ENCODE measurements at places on chromosomes 3 and 15. TPM values are rescaled to one million over a fixed set of nuclear protein-coding genes. Genes with fewer than 3 reads are reported as not detected.

- DNase-seq: no peak
These were observed 39.0 kb upstream of the TRAK1 start for GRCh38 chr3:42052132-42052483.

DNA sequence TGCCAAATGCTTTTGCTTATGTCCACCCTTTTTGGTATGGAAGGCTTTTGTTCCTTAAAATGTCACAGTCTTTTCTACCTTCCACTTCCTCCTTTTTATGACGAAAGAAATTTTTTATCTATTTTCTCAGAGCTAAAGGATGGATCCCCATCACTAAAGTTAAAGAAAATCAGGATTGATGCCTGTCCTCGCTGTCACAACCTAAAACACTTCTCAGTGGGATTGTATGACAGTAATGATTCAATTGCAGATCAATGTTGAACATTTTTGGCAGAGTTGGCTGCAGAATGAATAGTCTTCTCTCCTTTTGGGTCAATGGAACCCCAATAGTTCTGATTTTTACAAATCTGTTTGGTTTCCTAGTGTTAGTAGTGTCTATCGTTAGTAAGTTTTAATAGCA lies 549.8 kb upstream of the ROBO2 start:
- no peak for DNase-seq

DNA sequence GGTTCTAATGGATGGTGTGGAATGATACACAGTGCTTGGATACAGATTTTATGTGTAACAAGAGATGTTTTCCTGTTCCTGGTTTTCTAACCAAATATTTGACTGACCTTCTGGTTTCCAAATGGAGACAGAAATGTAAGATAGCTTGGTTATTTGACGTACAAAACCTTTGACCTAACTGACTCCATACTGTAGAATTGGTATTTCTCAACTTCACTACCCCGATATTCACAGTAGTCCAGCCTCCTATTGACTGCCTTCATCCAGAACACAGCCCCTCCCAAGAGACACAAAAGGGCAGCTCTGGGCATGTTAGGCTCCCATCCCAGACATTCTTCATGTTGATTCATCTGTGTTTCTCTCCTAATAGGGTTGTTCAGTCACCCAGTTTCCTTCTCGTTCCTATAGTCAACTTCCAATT lies 33.4 kb downstream of the MYO1E start:
- no peak for DNase-seq

- DNase-seq: no peak
These were observed 95.0 kb upstream of the GALNT15 start for GRCh38 chr3:16079519-16079918.

DNA sequence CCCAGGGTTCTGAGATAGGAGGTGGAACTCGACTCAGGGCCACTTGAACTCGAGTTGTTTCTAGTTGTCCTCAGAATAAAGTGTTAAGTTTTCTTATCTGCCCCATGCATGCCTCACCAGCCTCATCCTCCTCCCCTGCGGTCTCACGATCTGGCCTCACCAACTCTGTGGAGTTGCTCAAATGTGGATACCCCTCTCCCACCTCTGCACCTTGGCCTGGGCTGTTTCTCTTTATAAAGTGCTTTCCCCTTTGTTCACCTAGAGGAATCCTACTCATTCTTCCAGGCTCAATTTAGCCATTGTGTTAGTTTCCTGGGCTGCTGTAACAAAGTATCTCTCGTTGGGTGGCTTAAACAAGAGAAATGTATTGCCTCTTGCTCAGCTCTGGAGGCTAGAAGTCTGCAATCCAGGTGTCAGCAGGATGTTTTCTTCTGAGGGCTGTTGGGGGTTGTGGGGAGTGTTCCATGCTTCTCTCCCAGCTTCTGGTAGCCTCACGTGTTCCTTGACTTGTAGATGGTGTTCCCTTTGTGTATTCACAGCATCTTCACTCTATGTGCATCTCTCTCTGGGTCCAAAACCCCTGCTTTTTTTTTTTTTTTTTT lies 100.7 kb downstream of the MEX3B start:
- no peak for DNase-seq

DNA sequence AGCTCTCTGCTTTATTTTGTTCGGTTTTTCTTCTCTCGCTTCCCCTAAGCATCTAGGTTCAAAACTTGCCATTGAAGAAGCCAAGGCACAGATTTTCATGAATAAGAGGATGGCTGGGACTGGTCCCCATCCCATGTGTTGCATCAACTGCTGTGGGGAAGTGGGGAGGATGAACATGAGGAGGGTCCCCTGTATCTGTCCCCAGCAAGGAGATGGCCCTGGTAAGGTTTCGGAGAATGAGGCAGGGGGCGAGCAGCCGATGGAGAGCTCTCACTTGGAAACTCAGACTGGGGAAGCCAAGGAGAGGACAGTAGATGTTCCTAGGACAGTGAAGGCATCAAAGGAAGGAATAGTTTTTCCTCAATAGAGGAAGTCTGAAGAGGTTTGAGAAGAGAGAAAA lies 142.0 kb upstream of the ATP2B2 start:
- DNase-seq: no peak

GRCh38 chr15:90629217-90629616 lies 87.9 kb upstream of the BLM start:
- DNase-seq: no peak

DNA sequence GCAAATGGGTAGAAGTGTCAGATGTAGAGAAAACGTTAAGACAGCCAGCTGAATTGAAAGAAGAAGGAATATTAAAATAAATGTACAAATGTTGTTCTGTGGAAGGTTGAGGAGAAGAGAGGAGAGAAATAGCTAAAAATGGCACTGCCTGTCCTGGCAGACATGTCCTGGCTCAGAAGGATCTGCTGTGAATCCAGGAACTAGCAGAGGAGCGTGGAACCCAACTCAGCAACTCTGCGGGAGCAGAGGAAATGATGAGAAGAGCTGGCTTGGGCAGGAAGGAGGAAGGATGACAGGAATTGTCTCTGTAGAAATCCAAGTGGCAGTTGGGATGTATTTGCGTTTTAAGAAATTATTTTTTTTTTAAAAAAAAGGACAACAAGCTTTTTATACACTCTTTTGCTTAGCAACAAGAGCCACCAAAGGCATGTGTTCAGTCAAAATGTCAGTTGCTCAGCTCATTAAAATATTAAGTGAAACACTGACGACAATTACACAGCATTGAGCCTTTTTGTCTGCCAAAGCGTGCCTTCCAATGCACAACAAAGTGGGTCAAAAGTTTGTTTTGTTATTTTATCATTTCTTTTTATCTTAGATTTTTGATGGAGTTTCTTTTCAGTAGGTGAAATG lies 16.1 kb downstream of the NANOGP8 start:
- DNase-seq: no peak

DNA sequence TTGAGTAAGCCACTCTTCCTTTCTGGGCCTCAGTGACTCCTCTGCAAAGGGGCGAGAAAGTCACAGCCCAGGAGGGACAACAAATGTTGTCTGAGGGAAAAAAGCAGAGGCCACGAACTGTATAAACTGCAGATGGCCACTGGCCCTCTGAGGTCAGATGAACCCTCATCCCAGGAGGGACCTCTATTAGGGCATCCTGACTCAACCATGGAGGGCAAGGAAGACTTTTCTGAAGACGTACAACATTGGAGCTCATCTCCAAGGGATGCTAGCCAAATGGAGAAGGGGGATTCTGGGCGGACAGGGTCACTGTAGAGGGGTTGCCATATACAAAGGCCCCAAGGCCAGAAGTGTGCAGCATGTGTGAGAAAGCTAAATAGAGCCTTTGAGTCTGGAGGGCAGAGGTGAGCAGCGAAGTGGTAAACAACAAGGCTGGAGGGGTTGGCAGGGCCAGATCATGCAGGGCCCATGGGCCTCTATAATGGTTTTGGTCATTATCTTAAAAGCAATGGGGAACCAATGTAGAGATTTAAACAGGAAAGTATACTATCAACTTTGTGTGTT lies 16.7 kb downstream of the GRAMD2A start:
- DNase-seq: no peak

GRCh38 chr15:58513726-58514336 lies 82.0 kb downstream of the LIPC start:
- DNase-seq: no peak

DNA sequence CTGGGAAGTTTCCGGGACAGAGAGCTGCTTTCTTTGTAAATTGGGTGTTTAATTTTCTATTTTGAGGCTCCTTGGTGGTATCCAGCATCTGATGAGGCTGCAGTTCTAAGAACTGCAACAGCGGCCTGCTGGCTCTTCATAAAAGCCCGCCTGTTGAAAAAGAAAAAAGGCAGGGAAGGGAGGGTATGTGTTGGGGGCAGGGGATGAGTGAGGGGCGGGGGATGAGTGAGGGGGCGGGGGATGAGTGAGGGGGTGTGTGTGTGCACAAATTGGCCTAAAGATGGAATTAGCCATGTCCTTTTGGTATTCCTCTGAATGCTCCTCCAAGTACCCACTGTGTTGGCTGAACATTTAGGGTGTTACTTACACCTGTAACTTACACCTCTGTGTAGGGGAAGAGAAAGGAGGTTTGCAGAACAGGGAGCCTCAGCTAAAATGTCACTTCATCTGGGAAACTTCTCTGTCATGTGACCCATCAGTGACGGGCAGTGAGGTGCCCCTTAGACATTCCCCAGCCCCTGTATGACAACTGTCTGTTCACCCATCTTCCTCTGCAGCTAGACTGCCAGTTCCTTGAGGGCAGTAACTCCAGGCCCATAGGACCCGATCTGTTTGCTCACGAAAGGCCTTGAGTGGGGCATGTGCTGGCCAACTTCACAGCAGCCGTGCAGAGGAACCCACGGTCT lies 57.6 kb downstream of the LRIG1 start:
- DNase-seq: no peak

GRCh38 chr3:168197162-168197561 lies 101.4 kb upstream of the GOLIM4 start:
- no peak for DNase-seq

DNA sequence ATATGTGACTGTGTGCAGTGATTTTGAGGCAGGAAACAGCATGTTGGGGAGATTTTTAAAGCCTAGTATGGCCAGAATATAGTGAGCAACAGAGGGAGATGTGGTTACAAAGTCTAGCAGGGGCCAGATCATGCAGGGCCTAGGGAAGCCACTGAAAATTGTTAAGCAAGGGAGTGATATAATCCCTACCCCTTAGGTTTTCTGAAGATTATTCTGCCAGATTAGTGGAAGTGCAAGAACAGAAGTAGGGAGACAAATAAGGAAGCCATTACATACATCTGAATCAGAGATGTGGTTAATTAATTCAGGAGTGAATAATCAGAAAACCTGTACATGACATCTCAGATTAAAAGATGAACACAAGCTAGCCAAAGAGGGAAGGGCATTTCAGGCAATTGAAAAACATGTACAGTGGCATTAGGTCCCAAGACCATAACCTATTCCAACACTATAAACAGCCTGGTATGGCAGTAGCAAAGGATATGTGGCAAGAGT lies 54.8 kb downstream of the MSL2 start:
- DNase-seq: no peak

DNA sequence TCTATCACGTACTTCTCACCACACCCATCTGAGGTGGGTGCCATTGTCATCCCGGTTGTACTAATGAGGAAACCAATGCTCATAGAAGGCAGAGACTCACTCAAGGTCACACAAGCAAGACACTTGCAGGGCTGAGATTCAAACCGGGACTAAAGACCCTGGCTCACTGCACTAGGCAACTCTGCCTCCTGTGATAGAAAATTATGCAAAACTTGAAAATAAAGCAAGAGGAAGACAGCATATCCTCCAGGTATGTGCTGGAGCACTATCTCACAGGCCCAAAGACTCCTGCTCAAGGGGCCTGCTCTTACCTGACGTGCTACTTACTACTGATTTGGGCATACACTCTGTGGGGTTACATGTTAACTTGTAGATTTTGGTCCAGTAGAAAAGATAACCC lies 25.6 kb downstream of the ANXA2 start:
- no peak for DNase-seq

GRCh38 chr3:20288050-20288449 lies 102.0 kb upstream of the SGO1 start:
- DNase-seq: no peak

DNA sequence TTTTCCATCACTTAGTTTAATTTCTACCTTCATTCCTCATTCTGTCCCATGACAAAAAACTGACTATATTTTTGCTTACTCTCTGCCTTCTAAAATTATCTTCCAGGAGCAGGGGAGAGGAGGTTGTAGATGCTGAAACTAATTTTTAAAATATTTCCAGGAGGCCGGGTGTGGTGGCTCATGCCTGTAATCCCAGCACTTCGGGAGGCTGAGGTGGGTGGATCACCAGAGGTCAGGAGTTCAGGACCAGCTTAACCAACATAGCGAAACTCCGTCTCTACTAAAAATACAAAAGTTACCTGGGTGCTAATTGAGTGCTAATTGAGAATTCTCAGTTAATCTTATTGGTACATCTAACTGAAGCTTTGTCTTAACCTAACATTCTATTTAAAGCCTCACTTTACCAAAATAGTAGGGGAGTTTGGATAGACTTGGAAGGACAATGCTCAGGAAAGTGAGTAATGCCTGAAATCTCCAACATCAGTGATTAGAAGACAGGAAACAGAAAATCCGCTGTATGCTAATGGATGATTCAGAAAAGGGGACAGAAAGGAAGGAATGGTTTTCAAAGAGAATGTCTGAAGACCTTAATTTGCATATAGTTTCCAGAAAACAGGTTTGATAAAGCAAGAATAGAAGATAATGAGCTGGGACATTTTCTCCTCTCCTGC lies 336.1 kb downstream of the GBE1 start:
- DNase-seq: no peak

RARRES1 gene
- total RNA-seq: 568 TPM

CILP gene
- total RNA-seq: 5.2 TPM

GOLGA8S gene
- not detected for total RNA-seq

FGF7 gene
- total RNA-seq: 178 TPM

CKMT1A gene
- 2.0 TPM for total RNA-seq

Data from breast epithelium (tissue), 4 donors.